ENCODE measurements at places on chromosomes 5 and 9.

DNA sequence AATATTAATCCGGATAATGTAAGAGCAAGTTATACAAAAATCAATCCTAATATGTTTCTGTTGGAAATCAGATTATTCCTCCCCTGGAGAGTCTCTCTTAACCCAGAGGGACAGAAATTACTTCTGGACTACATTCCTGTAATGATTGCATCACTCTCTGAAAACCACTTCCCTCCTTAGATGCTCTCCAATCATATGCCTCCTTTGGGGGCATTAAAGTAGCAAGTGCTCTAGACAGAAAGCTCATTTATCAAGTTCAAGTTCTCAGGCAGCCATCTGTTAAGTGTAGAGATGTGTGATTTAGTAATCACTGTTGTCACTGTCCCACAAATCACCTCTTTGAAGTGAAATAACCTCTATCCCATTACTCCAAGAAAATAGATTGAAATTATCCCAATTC, 247.1 kb downstream of the SLCO4C1 start:
- H3K27me3 ChIP-seq, result no peaks in the 10 kb centered on the region
- H3K4me1 ChIP-seq, result no peaks in the 10 kb centered on the region
- H3K27ac ChIP-seq, result no peak overlapping the region
- H3K36me3 ChIP-seq, result no peaks in the 10 kb centered on the region
- DNase-seq, result no peak

DNA sequence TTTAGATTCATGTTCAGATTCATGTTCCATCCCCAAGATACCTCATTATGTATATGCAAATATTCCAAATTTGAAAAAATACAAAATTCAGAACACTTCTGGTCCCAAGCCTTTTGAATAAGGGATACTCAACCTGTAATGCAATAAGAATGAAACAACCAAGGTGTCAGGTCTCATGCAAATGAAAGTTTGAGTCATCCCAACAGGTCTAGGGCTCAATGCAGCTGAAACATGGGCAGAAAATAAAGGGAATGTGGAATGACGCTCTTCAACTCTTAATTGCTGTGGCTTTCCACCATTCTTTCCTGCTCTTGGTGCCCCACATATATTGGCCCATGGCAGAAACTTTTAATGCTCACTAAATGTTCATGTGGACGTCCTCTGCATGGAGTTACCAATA, 107.3 kb upstream of the DAPK1 start:
- peaks cover 18% of the 10 kb centered on the region for H3K27me3 ChIP-seq
- no peak for DNase-seq
- H3K4me3 ChIP-seq, result no peak overlapping the region
- H3K4me1 ChIP-seq, result no peaks in the 10 kb centered on the region
- no peak overlapping the region for H3K27ac ChIP-seq
- H3K36me3 ChIP-seq, result no peaks in the 10 kb centered on the region

- no peak for DNase-seq
- no peaks in the 10 kb centered on the region for H3K4me1 ChIP-seq
- no peak overlapping the region for H3K27ac ChIP-seq
- no peak overlapping the region for H3K4me3 ChIP-seq
Observed at GRCh38 chr5:137336161-137336560, 163.0 kb downstream of the SPOCK1 start.

- no peak for DNase-seq
- no peaks in the 10 kb centered on the region for H3K4me1 ChIP-seq
- H3K4me3 ChIP-seq, result no peak overlapping the region
Observed at GRCh38 chr9:13970018-13970417, 343.9 kb downstream of the NFIB start.

DNA sequence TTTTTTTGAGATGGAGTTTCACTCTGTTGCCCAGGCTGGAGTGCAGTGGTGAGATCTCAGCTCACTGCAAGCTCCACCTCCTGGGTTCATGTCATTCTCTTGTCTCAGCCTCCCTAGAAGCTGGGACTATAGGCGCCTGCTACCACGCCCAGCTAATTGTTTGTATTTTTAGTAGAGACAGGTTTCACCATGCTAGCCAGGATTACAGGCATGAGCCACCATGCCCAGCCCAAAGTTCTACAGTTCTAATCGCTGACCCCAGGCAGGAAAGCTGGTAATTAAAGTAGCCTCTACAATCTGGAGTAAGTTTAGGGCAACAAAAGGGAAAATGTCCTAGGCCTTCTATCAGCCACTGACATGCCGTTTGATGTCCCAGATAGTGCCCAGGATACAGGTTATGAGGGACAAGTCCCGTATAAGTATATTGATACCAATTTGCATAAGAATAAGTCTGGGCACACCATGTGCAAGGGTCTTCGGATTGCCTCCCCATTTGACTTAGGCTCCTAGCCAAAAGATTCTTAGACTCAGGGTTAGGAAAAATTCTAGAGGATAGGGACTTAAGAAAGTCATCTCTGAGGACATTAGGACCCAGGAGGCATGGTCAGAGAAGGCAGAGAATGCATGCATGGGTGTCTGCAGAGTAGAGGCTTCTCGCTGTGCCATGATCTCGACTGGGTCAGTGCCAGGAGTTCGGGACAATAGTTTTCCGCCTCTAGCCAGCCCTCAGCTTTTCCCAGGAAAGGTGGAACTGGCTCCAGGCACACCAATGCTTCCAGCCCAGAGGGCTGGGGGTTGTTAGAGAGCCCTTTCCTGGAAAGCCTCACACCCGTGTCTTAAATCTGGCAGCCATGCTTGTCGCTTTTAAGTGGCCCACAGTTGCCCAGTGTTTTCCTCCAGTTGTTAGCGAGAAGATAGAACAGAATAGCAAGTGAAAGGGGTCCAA, 1111.1 kb downstream of the TAF11L14 start:
- peak overlapping the region; percentile 86 for H3K4me3 ChIP-seq
- H3K27me3 ChIP-seq, result no peaks in the 10 kb centered on the region
- peaks cover 76% of the 10 kb centered on the region for H3K4me1 ChIP-seq
- H3K27ac ChIP-seq, result peak overlapping the region; percentile 94

DNA sequence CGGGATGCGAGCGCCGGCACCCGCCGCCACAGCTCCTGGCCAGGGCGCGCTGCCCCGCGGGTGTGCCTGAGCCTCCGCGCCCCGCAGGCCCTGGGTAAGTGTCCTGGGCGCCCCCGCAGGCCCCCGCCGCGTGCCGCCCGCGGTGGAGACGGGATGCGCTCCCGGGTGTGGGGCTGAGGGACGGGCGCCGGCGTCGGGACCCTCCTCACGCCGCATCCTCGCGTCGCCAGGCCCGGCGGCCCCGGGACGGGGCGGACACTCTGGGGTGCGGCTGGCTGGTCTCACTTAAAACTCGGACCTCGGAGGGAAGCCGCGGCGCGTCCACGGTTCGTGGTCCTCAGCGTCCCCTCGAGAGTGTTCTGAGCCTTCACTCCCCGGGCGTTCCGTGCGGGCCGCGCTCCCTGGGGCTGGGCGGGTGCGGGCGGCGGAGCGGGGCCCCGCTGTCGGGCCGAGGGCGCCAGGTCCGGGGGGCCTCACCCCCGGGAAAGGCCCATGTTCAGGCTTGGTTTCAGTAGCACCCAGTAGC, 275 bp downstream of the AHRR start:
- peaks cover 47% of the 10 kb centered on the region for H3K27me3 ChIP-seq
- H3K4me1 ChIP-seq, result peaks cover 17% of the 10 kb centered on the region
- DNase-seq, result no peak
- peaks cover 14% of the 10 kb centered on the region for H3K36me3 ChIP-seq
- H3K4me3 ChIP-seq, result peak overlapping the region; percentile 71

GRCh38 chr5:52947208-52947607, 41.9 kb upstream of the ITGA2 start:
- no peak overlapping the region for H3K4me3 ChIP-seq
- H3K27ac ChIP-seq, result no peak overlapping the region
- no peaks in the 10 kb centered on the region for H3K36me3 ChIP-seq
- no peaks in the 10 kb centered on the region for H3K27me3 ChIP-seq

GRCh38 chr5:170147051-170147752, 41.5 kb downstream of the FOXI1 start:
- no peaks in the 10 kb centered on the region for H3K27me3 ChIP-seq
- no peaks in the 10 kb centered on the region for H3K36me3 ChIP-seq
- no peak overlapping the region for H3K4me3 ChIP-seq

- H3K4me1 ChIP-seq, result peaks cover 18% of the 10 kb centered on the region
- no peaks in the 10 kb centered on the region for H3K36me3 ChIP-seq
- peak; percentile 81 for DNase-seq
- H3K4me3 ChIP-seq, result peak overlapping the region; percentile 33
- H3K27me3 ChIP-seq, result peaks cover 82% of the 10 kb centered on the region
Observed at GRCh38 chr5:73451224-73452130, 2.9 kb upstream of the FOXD1 start.

DNA sequence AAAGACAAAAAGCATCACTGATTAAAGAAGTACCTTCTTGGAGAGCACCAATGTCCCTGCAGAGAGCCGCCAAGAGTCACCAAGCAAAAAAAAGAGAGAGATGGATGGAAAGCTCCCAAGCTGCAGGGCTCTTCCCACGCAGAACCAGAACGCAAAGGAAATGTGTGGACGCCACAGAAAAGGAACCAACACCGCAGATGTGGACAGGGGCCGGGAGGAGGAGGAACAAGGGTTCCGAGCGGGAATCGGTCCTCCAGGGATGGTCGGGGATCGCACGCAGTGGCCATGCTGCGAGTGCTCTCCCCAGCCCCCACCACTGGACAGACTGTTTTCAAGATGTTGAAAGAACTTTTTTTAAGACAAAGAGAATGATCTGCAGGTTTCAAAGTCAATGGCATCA, 40.2 kb upstream of the ZNF354A start:
- H3K27ac ChIP-seq, result no peak overlapping the region
- H3K27me3 ChIP-seq, result no peaks in the 10 kb centered on the region

DNA sequence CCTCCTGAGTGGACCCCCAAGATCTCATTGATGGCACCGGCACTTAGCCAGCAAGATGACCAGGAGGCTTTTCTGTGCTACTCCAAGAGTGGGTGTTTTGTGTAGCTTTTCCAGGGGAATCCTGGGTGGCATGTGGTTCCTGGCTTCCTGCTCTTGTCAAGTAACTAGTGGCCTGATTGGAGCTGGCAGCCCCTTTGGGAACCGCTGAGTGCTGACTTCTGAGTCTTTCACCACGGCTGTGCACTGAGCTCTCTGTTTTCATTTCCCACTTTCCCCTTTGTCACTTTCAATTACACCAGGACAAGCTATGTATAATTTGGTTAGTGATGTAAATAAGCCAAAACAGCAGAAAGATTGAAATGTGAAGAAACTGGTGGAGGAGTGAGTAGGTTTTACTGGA, 255.4 kb downstream of the GOLPH3 start:
- DNase-seq, result no peak
- no peaks in the 10 kb centered on the region for H3K27me3 ChIP-seq
- no peak overlapping the region for H3K27ac ChIP-seq
- no peaks in the 10 kb centered on the region for H3K4me1 ChIP-seq
- H3K4me3 ChIP-seq, result no peak overlapping the region

DNA sequence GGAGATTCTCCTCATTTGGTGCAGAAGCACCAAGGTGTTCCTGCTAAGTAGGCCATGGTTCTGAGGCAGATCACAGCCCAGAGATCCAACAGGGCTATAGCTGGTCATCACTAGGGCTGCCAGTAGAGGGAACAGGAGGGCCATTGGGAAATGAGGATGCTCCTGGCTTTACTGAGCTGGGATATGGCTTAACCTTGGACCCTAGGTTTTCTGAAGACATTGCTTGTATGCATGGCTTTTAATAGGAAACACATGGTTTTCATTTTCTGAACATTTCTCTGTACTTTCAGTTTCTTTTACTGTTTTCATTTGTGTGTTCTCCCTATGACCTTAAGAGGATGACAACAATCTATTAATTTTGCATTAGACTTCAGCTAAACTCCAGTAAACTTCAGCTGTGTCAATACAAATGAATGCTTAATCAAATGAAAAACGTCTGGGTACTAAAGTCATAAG, at the start of gene IFNW1:
Gene IFNW1 (minus strand): TSS at position 406 of the 456 bp plus-strand sequence. CDS start 262 bp downstream, at position 144.
- DNase-seq, result no peak
- no peaks in the 10 kb centered on the region for H3K36me3 ChIP-seq
- H3K27me3 ChIP-seq, result no peaks in the 10 kb centered on the region
- H3K4me1 ChIP-seq, result peaks cover 23% of the 10 kb centered on the region

GRCh38 chr9:87223392-87224246, 274.0 kb upstream of the DAPK1 start:
- H3K27ac ChIP-seq, result no peak overlapping the region
- peaks cover 28% of the 10 kb centered on the region for H3K27me3 ChIP-seq
- H3K4me3 ChIP-seq, result no peak overlapping the region
- no peaks in the 10 kb centered on the region for H3K36me3 ChIP-seq
- no peak for DNase-seq

DNA sequence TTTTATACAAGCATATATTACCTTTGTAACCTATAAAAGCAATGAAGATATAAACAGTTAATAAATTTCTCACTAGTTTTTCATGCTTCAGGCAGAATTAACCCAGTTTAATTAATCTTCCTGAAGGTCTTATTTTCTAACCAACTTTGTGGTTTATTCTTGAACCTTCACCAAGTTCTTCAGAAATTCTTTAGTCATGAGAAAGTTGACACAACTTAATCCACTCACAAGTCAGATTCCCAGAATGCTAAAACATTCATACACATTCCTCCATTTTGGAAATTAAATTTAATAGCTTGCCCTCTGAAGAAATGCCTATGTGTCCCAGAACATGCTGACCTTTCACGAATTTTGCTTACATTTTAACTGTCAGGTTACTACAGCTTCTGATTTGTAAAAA, 105.4 kb upstream of the PAM start:
- H3K27ac ChIP-seq, result no peak overlapping the region
- H3K4me3 ChIP-seq, result no peak overlapping the region
- no peaks in the 10 kb centered on the region for H3K36me3 ChIP-seq

GRCh38 chr9:22279636-22280035, 167.0 kb upstream of the DMRTA1 start:
- peaks cover 3% of the 10 kb centered on the region for H3K4me1 ChIP-seq
- DNase-seq, result no peak
- H3K27ac ChIP-seq, result no peak overlapping the region
- no peak overlapping the region for H3K4me3 ChIP-seq
- peaks cover 9% of the 10 kb centered on the region for H3K27me3 ChIP-seq
- no peaks in the 10 kb centered on the region for H3K36me3 ChIP-seq

GRCh38 chr5:80213466-80213865, 42.4 kb downstream of the SERINC5 start:
- H3K4me3 ChIP-seq, result no peak overlapping the region

DNA sequence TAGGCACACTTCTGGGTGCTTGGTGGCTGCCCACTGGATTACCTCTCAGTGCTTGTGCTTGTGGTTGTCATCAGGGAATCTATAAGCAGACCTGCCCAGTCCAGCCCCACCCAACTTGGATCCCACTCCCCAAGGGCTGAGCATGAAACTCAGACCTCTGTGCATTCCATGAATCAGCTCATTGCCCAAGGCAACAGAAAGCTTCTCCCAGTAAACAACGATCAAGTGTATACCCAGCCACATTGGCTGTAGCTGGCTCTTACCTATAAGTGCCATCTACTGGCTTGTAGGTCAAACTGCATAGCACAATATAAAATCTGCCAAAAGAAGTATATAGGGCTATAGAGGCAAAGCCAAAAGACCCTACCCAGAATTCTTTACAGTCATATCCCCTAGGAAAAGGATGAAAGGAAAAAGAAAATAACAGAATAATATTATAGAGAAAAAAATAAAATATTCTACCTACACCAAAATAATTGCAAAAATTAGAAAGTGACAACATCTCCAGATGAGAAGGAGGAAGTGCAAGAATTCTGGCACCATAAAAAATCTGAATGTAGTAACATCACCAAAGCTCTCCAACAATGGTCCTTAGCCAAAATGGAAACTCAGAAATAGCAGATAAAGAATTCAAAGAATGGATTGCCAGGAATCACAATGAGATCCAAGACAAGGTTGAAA, 321.0 kb upstream of the TRPC7 start:
- H3K4me1 ChIP-seq, result no peaks in the 10 kb centered on the region
- H3K4me3 ChIP-seq, result no peak overlapping the region
- no peaks in the 10 kb centered on the region for H3K36me3 ChIP-seq
- H3K27ac ChIP-seq, result no peak overlapping the region
- no peak for DNase-seq
- H3K27me3 ChIP-seq, result no peaks in the 10 kb centered on the region

GRCh38 chr5:54904425-54904824, 81.0 kb downstream of the ESM1 start:
- H3K27ac ChIP-seq, result no peak overlapping the region

- H3K36me3 ChIP-seq, result peaks cover 46% of the 10 kb centered on the region
- H3K4me1 ChIP-seq, result peaks cover 44% of the 10 kb centered on the region
- H3K4me3 ChIP-seq, result peak overlapping the region; percentile 42
- no peak for DNase-seq
Observed at GRCh38 chr5:111299831-111300432, 75.7 kb downstream of the CAMK4 start.

Data from activated T-cell treated with anti-CD3 and anti-CD28 coated beads, Interleukin-2, amount 50 U/mL, for 24 hours (primary cell).